ENCODE measurements at places on chromosomes 7 and 10.

- DNase-seq: no peak
Measured at GRCh38 chr7:23898619-23899018, 188.6 kb downstream of the STK31 start.

DNA sequence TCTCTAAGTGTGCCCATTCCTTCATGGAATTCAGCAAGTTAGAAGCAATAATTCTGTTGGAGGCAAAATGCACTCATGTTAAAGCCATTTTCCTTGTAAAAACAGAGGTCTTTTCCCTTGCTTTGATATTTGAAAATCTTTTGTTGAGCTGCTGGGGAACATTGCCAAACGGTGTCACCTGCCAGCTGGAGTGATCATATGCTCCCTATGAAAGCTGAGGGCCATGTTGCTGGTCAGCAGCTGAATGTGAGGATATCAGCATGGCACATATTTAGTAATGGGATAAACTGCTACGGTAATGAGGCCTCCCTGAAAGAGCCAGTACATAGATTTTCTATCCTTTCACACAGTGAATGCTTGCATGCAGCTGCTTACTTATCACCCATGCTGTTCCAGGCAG is 224.3 kb downstream of the THSD7A start:
- no peak for DNase-seq

DNA sequence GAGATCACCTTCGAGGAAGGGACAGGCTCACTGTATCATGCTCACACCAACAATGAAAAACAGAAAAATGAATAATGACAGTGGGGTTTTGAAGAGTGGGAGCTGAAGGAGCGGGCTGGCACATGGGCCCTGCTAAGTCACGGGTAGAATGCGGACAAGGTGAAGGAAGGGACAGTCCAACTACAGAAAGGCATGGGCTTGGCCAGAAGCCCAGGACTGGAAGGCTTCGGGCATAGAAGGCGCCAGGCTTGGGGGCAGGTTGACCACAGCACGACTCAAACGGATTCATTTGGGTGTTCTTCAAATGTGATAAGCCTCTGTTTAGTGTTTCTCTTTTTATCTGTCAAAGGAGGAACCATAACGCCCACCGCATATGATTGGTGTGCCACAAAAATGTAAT is 509.5 kb downstream of the CCSER2 start:
- no peak for DNase-seq

DNA sequence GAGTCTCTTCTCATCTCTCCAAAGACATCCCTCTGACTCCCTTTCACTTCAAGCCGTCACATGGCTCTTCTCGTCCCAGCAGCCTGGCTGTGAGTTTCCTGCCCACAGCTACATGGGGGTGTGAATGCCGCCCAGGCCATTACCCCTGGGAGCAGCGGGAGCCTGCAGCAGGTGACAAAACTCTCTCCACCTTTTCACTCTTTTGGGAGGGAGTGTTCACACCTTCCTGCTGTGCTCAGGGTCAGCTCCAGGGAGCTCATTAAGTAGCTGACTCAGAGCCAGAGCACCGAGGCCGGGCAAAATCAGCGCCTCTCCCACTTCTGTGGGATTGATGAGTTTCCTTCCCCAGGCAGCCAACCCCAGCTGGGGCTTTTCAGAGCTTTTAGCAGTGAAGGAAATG is 271.3 kb downstream of the TYW1 start:
- DNase-seq: no peak

- DNase-seq: no peak
Measured at GRCh38 chr7:130356121-130356875, 11.7 kb downstream of the CPA5 start.

- no peak for DNase-seq
Measured at GRCh38 chr10:29541422-29542210, 93.2 kb downstream of the SVIL start.

DNA sequence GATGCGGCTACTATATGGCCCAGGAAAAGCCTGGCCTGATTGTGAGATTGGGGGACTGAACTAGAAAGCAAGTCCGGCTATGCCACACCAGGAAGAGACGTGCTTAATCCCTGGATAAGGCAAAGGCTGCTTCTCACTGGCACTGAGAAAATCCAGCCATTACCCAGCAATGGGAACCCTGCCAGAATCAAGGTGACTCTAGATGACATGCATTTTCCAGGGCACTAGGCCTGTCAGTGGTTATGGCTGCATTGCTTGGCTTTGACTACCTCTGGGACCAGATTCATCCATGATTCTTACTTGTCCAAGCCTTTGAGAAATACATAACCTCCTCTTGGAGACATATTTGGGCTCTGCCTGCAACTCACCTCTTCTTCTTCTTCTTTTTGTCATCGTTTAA is 317.2 kb downstream of the GRID1 start:
- no peak for DNase-seq

DNA sequence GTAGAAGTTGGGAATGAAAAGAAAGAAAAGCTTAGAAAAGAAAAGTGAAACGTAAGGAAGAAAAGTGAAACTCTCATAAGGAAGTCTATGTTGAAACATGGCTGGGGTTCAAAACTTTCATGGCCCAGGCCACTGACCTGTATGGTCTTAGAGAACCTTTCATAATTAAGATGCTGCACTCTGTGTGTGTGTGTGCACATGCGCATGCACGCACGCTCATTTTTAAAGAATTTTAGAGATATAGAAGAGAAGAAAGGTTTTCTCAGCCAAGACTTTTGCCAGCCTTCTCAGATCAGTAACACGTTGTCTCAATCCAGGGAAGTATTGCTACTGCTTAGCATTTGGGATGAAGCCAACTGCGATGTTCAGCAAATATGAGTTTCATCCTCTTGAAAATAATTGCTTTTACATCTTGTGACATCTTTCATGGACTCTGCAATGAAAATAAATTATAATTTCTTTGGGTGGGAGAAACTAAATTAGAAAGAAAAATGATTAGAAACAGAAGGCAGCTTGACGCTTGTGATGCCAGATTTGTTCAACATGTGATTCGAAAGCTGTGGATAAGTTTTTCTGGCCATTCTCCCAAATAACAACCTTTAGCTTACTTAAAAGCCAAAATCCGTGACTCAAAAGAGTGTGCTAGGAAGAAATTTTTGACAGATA is 16.2 kb upstream of the SLC26A4 start:
- DNase-seq: no peak

DNA sequence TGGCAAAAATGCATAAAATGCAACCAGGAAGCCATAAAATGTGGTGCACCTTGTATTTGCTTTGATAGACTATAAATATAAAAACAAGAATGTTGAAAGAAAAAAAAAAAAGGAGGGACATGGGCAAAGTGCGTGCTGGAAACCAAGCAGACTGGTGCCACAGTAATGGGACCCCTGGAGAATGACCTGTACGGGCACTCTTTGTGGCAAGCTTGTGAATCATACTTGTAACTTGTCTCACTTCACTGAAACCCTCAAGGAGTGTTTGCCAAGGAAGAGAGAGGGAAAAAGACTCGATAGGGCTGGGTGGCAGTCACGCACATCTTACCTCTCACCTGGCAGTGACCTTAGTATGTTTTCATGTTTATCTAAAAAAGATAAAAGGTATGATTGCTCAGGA is 1183.6 kb downstream of the GATA3 start:
- DNase-seq: no peak

DNA sequence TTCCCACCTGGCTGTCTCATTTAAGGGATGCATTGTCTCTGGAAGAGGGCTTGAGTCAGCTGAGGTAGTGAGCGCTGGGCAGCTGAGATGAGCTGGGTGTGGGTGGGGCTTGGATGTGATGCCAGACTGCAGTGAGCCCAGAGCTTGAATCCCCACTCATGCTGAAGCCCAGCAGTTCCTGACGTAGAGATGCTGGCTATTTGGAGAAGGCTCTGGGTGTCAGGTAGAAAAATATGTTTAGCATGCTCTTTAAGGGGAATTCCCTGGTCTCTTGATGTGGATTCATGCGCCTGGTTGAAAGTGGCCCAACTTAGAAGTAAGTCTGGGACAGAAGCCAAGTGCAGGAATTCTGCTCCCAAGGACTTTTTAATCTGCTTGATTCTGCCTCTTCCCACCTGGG is 241.5 kb upstream of the IGFBP3 start:
- no peak for DNase-seq

GRCh38 chr10:108601851-108602250 is 1321.5 kb downstream of the XPNPEP1 start:
- no peak for DNase-seq

DNA sequence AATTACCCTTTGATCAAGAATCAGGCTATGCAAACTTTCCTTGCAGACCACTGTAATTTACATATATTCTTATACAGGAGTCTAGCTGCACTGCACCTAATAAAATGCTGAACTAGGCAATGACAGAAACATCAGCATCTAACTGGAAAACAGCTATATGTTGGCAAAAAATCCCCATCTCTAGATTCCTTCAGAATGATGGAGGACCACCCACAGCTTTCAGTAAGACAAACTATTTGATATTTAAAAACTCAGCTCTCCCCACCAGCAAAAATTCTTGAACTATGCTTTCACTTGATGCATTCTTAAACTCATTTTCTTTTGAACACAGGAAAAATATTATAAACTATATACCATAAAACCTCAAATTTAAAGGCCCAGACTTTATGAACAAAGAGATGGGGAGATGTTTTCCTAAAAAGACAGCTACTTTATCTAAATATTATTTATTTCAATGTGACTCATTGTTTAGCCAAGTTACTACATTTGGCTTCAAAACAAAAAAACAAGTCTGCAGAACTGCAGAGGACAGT is 77.4 kb downstream of the SEMA3C start:
- no peak for DNase-seq

- peak; percentile 49 for DNase-seq
Measured at GRCh38 chr7:89017695-89018094, 222.2 kb upstream of the TEX47 start.

- peak; percentile 72 for DNase-seq
Measured at GRCh38 chr7:48643431-48644013, 280.8 kb upstream of the CDC14C start.

- no peak for DNase-seq
Measured at GRCh38 chr10:78266741-78267469, 233.2 kb downstream of the RPS24 start.

DNA sequence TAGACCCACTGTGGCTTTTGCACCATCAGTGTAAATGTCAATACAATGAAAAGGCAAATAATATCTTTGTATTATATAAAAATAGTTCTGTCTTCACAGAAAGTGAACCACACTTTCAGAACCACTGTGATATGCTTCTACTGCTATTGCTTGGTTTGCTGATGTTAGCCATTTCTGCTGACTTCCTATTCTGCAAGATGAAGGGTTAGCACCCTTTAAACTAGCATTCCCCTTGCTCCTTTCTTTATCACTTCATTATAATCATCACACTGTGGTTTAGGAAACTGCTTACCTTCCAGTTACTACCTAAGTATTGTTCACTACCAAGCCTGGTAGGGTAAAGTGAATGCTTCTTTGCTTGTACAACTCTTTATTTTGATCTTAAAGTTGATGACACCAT is 29.2 kb downstream of the MYPN start:
- no peak for DNase-seq

GRCh38 chr7:101377189-101377736 is 14.6 kb downstream of the COL26A1 start:
- no peak for DNase-seq

DNA sequence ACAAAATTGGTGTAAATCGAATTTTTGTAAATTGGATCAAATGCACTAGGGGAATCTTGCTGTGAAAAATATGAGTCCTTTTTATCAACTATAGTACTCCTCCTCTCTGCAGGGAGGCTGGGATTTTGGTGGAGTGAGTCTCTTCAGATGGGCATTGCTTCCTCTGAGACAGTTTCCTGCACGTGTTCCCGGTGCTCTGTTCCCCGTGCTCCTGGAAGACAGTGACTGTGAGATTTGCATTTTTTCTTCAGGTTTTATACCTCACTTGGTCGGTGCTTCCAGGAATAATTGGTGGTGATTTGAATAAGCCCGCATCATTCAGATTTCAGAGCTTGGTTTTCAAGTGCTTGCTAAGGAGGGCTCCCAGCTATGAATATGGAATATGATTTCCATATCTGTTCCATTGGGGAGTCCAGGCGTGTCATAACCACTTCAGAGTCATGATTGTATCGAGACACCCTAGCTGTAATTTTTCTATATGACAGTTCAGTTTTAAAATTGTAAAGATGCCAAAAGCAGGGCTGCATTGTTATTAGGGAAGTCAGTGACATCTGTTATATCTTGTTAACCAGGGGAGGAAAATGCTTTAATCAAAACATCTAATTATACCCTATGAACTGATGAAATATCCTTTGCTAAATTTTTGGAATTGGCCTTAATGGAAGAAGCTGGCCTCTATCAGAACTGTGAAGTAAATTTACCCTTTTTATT is 12.3 kb downstream of the AUTS2 start:
- no peak for DNase-seq

GRCh38 chr7:35749556-35749955 is 51.3 kb upstream of the SEPTIN7 start:
- no peak for DNase-seq

DNA sequence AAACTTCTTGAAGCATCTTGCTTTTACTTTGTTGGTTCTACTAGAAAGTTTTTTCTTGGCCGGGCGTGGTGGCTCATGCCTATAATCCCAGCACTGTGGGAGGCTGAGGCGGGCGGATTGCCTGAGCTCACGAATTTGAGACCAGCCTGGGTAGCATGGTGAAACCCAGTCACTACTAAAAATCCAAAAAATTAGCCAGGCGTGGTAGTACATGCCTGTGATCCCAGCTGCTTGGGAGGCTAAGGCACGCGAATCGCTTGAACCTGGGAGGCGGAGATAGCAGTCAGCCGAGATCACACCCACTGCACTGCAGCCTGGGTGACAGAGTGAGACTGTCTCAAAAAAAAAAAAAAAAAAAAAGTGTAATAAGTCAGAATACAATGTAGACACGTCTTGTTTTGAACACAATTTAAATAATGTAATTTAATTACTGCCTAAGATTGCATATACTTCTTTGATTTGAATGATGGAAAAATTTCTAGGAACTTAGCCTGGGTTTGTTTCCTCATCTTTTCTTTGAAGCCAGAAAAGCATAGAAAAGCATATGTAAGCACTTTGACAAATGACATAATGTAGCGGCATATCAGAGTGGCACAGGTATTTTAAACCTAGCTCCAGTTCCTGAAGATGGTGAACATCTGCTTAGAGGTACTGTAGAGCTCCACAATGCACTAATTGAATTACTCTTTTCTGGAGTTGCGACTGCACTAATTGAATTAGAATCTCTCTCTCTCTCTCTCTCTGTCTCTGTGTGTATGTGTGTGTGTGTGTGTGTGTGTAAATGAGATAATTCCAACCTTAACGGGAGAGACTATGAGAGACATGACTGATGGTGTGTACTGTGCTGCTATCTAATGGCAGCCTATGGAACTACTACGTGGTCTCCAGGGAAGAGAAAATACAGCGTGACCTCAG is 87.8 kb downstream of the BTRC start:
- DNase-seq: peak; percentile 28

DNA sequence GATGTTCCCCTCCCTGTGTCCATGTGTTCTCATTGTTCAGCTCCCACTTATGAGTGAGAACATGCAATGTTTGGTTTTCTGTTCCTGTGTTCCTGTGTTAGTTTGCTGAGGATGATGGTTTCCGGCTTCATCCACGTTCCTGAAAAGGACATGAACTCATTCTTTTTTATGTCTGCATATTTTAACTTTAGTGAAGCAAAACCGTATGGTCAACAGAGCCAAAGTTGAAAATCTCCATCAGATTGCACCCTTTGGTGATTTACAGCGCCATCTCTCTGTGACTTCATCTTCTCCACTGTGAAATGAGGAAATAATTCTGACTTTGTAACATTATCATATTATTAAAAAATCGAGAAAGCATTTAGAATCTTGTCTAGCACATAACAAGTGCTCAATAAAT is 132.3 kb upstream of the PLXDC2 start:
- DNase-seq: no peak

All from suppressor macrophage (primary cell).